ENCODE measurements at places on chromosomes 11 and 22.

DNA sequence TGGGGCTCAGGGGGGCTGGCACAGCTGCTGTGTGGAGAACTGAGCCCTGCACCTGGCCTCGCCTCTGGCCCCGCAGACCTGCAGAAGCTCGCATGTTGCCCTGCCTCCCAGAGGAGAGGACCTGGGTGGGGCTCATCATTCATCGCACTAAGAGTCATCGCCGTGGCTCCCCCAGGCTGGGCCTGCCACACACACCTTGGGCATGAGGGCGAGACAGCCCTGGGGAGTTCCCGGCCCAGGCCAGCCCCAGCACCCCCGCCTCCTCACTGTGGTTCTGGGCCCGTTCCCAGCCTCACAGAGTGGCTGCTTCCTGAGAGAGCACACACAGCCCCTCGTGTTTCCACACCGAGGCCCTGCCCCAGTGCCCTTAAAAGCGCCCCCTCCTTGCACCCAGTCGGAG is 694.6 kb downstream of the TBC1D22A start:
- no peak for DNase-seq

GRCh38 chr11:1295591-1295990 is 13.8 kb downstream of the TOLLIP start:
- no peak for DNase-seq

DNA sequence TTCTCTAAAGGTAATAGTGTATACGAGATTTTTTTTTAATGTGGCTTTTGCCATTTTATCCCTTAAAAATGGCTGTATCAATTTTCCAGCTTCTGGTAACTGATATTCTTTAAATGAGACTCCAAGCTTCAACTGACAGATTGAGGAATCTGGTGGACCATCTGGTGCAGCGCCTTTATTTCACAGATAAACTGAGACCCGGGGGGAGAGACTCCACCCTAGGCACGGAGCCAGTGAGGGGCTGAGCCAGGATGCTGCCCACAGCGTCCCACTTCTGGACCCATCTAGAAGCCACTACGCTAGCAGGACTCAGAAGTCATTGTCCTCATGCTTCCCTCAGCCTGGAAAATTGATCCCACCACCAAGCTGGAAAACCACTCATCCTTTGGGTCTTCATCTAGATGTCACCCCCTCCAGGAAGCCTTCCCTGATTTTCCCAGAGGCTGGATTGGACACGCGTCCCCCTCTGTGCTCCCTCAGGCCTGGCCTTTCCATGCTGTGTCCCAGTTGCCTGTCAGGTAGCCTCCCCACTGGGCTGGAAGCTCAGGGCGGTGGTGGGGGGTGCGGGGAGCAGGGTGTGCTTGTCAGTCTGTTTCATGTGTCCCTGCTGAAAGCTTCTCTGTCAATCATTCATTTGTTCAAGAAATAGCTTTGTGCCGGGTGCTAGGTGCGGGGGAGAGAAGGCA is 12.3 kb upstream of the CD5 start:
- no peak for DNase-seq

DNA sequence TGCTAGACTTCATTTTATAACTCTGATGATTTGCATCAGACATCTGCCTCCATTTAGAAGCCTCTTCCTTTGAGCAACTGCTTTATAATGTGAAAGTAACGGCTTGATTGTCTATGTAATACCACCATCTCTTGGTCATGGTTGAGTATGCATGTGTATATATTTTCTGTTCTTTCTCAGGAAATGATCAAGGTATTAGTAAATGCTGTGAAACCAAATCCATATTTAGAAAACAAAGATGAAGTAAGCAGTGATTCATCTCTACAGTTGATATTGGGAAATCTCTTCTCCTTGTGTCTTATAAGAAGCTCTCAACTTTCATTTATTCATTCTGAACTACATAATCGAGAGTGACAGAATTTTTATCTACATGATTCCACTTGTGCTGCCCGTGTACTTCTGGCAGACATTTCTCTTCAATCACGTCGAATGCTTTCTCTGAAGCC is 104.6 kb upstream of the ANO3 start:
- DNase-seq: peak; percentile 1

GRCh38 chr11:888310-889212 is 22.0 kb downstream of the CHID1 start:
- no peak for DNase-seq

GRCh38 chr22:46609175-46609690 is 11.0 kb upstream of the GRAMD4 start:
- no peak for DNase-seq
